Suppressor macrophage treated with lipopolysaccharide for 4 hours (primary cell): ENCODE measurements at places on chromosomes 11 and 22.

DNA sequence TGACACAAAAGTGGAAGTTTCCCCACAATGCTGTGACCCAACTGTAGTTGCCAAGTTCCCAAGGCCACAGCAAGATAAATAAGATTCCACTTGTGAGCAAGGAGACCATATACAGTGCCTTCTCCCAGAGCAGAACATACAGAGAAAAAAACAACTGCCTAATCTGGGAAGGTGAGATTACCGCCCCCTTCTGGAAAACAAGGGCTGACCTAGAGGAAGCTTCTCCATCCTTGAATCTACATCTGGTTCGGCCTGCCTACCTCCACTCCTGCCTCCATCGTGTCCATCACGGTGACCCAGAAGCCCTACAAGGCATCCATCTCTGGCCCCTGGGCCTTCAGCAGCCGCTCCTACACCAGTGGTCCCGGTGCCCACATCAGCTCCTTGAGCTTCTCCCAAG, 6.1 kb upstream of the RNASEH2C start:
- no peak for DNase-seq

DNA sequence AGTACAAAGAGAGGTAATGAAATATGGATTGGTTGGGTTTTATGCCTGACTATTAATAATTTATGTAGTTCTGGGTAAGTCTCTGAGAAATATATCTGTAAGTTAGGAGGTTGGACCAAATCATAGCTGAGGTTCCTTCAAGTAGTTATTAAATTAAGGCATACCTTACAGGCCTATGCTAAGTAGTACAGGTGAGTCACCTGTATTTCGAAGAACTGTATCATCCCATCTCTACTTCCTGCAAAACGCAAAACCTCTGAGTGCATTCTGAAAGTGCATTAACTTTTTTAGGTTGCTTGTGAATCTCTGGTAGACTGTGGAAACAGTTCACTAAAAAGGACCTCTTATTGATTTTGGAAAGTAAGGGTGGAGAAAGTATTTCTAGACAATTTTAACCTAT, 37.1 kb downstream of the APOL5 start:
- DNase-seq: no peak

GRCh38 chr11:34339149-34340064, 18.4 kb downstream of the ABTB2 start:
- peak; percentile 65 for DNase-seq

DNA sequence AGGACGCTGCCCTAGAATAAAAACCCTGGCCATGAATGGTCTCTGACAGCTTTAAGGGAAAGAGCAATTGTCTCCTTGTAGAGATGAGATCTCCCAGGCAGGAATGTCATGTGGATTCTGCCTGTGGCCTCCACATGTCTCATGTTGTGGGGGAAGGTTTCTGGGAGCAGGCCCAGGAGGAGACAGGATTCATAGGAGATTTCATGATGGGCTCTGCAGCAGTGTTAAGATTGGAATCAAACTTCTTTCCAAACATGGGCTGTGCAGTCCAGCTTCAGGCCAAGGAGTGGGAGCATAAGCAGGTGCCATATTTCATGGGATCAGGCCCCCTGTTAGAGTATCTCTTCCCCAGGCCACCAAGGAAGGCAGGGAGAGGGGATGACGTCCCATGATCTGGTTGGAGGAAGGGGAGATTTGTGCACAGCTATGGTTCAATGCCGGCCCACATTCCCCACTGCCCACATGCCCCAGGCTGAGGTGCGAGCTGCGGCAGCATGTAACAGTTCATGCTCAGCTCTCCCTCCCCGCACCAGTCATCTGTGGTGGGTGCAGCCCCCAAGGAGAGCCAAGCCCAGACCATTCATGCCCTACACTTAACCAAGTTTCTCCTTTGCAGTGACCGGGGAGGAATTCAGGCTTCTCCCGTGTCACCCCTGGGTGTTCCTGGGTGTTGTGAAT, 42.5 kb downstream of the LMO1 start:
- no peak for DNase-seq

- no peak for DNase-seq
Measured at GRCh38 chr22:44229331-44229730, 48.6 kb downstream of the PARVG start.

GRCh38 chr11:26086028-26086427, 245.9 kb upstream of the ANO3 start:
- no peak for DNase-seq

DNA sequence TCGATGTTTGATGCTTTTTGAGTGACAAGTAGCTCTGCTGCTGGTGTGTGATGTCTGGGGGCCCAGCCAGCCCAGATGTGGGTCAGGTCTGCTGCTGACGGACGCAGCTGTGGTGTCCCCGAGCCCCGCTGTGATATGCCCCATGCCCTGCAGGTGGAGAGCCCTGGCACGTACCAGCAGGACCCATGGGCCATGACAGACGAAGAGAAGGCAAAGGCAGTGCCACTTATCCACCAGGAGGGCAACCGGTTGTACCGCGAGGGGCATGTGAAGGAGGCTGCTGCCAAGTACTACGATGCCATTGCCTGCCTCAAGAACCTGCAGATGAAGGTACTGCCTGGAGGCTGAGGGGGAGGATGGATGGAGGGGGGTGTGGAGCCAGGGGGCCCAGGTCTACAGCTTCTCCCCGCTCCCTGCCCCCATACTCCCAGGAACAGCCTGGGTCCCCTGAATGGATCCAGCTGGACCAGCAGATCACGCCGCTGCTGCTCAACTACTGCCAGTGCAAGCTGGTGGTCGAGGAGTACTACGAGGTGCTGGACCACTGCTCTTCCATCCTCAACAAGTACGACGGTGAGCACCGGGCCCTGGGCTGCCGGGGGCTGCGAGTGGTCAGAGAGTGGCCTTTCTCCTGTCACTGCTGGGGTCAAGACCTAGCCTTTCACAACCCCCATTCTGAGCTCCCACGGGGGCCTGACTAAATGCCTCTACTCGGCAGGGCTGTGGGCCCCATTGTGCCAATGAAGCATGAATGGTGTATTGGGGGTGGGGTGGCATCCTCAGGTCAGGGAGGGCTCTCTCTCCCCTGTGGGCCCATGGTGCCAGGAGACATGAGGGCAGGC, 7.3 kb downstream of the AIP start:
- DNase-seq: no peak

- DNase-seq: peak; percentile 1
Measured at GRCh38 chr11:105577641-105578040, 32.2 kb upstream of the GRIA4 start.

GRCh38 chr11:105632316-105632715, 22.4 kb downstream of the GRIA4 start:
- no peak for DNase-seq

GRCh38 chr11:12224537-12224893, 114.1 kb downstream of the MICAL2 start:
- peak; percentile 85 for DNase-seq

GRCh38 chr11:76252631-76253070, 46.3 kb upstream of the WNT11 start:
- DNase-seq: no peak

- peak; percentile 79 for DNase-seq
Measured at GRCh38 chr11:103326070-103326794, 217.0 kb downstream of the DYNC2H1 start.

DNA sequence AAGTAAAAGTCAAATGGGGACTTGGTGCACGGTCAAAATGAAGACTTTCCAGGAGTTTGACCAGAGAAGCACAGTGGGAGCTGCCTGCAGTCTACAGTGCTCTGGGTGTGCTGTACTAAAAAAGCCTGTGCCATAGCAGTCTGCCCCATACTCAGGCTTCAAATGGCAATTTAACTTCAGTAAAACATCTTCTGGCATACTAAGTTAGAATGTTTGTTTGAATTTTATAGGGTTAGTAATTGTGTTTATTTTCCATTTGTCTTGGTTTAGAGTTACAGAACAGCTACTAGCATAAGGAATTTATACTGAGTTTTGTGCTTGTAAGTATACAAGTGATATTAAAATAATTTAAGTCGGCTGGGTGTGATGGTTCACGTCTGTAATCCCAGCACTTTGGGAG, 29.3 kb upstream of the LIPT2 start:
- no peak for DNase-seq

DNA sequence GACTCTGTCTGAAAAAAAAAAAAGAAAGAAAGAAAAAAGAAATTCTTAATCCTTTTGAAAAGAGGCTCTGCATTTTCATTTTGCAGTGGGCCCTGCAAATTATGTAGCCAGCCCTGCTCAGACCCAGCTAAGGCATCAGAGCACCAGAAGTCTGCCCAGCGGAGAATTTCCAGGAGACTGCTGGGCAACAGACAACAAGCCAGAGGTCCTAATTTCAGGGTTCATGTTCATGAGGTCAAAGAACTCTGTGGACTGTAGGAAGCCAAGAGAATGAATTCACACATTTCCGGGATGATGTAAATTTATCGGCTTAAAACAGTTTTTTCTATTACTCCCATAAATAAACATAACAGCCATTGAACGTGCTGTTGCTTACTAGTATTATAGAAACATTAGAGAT, 14.8 kb upstream of the RTCB start:
- no peak for DNase-seq

GRCh38 chr11:23078289-23078971, 218.2 kb upstream of the CCDC179 start:
- no peak for DNase-seq

DNA sequence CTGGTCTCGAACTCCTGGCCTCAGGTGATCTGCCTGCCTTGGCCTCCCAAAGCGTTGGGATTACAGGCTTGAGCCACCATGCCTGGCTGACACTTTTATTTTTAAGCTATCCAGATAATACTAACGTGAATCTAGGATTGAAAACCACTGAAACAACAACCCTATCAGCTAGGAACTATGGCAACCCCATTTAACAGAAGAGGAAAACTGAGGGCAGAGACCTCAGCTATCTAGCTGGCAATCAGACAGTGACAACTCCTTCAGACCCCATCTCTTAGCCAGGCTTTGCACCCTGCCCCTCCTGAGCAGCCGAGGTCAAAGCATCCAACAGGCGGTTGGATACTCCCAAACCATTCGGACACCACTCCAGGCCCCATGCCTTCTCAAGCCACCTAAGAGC, 14.1 kb downstream of the ABTB2 start:
- no peak for DNase-seq

GRCh38 chr11:47101406-47101805, 75.3 kb downstream of the ARFGAP2 start:
- no peak for DNase-seq

GRCh38 chr11:82810738-82811137, 77.1 kb upstream of the FAM181B start:
- no peak for DNase-seq

DNA sequence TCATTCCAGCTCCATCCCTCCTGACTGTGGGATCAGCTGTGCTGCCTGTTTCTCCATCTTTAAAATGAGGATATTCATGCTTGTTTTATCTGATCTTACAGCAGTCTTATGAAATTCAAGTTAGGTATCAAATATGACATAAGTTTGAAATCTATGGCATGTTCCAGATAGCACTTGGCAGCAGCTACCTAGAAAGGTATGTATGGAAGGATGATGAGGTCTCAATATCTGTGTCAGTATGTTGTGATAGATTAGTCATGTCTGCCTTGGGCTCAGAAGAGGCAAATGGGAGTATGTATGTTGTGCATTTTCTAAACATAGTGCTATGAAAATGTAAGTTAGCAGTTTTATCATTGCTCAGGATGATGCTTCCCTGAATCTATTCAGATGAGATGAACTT, 122.1 kb downstream of the NAV2 start:
- DNase-seq: no peak

DNA sequence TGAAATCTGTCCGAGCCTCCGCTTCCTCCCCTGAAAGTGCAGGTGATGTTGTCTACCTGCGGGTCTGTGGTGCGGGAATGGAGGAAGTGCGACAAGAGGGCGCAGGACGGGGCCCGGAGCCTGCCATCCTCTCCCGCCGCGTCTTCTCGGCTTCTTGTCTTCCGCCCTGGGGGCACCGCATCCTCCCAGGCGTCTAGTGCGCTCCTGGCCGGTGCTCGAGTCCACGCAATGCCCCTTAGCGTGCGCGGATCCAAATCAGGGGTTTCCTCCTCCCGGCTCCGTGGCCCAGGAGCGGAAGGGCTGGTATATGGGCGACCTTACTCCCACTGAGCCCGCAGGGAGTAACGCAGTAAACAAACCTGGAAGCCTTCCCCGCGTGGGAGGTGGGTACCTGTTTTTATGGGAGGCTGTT, 405 bp downstream of the SFI1 start:
- DNase-seq: peak; percentile 25

DNA sequence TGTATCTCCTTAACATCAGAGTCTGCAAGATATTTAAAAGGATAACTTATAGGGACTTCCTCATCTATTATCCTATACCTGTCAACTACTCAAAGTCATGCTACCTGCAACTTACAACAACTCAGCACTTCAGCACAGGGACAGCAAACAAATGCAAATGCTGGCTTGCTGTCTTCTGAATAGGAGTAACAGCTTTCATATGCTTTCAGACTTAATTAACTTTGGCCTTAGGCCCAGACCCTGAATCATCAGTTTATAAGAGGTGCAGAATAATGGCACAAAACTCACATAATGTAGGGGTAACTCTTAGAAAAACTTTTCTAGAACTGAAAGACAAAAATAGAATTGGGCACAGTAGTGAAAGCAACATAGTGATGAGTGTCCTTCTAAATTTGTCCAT, 953.4 kb downstream of the DLG2 start:
- no peak for DNase-seq

- DNase-seq: peak; percentile 39
Measured at GRCh38 chr11:61923166-61924063, 6.0 kb upstream of the RAB3IL1 start.

- DNase-seq: no peak
Measured at GRCh38 chr22:42357634-42358296, 74.4 kb downstream of the NFAM1 start.

DNA sequence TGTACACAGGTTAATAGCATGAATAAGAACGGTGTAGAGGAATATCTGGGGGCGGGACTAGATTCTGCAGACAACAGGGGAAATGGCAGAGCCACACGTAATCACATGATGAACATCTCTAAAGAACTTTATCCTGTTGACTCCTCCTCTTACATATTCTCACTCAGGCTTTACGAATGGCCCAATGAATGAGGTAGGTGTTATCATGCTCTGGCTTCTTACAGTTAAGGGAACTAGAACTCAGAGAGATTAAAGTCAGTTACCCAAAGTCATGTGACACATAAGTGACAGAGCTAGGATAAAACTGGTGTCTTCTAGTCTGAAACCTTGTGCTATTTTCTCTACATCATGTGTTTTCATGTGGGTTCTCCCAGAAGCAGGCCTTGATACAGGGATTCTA, 49.0 kb upstream of the BMAL1 start:
- DNase-seq: peak; percentile 12

- DNase-seq: no peak
Measured at GRCh38 chr22:45977551-45978274, 751 bp upstream of the WNT7B start.

DNA sequence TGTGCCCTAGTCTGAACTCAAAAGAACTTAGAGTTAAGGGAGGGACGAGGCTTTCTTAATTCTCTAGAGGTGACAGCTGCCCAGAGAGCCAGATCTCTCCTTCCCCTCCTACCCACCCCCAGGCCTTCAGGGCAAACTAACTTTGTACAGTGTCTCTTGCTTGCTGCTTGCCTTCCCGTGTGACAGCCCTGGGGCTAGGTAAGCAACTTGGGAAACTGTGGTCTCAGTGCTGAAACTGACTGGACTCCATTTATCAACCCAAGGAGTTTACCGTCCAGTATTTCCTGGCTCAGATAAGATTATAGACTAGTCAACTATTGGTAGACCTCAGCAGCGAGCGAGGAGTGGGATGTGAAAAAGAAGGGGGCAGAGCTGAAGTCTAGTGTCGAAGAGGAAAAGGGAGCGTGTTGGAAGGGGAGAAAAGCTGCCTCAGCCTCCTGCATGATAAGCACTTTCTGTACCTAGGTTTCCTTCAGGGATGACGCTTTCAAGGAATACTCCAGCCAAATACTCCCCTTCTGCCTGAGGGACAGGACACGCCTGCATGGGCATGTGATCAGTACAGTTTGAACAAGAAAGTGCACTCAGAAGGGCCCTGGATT, 43.3 kb upstream of the WEE1 start:
- DNase-seq: no peak
